Kasumi-1 (cell line): ENCODE measurements at places on chromosomes 7 and 10.
A peak's percentile ranks its signal among the peaks of the same experiment; 100 is the strongest.

GRCh38 chr10:109450702-109451101 lies 472.6 kb downstream of the XPNPEP1 start:
- no peak for DNase-seq

DNA sequence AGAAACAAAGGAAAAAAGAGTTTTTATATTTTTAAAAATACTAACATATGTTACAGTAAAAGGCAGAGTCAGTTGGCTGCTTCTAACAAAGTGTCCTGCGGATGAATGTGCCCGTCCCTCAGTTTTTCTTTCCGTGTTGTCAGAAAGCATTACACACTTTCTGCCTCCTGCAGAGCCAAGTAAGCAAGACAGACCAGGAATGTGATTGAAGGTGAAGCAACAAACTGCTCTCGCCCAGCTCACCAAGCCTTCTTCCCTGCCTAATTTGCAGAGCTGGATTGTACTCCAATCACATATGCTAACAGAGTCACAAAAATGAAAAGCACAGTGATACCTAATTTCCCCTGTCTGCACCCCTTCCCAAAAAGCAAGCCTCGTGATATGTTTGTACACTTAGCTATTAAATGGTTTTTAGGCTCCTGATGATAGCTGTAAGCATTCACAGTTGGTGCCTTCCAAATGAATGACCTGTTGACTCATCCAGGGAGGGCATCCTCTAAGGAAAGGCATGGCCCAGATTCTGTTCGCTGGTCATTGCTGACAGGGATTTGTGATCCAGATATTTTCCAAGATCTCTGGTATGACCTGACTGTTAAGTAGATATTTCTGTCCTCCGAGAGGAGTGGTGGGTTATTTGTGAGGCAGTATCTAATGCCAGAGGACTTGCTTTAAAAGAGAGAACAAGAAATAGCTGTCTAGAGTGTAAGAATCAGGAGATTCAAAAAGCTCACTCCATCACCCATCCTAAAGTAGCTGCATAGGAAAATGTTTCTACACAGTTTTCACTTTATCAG lies 187.3 kb upstream of the PLXDC2 start:
- no peak for DNase-seq

DNA sequence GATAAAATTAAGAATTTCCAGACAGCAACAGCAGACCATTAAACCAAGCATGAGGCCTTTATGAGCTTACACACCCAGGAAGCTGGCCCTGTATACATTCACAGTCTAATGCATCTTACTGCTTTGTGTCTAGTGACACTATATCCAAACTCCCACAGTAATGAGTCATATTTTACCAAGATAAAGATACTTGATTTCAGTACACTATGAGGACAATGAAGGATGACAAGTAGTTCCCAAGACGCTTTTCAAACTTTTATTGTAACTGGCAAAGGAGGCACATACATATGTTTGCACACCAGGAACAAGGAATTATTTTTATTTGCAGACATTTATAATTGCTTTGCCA lies 148.0 kb downstream of the TSPAN12 start:
- no peak for DNase-seq

DNA sequence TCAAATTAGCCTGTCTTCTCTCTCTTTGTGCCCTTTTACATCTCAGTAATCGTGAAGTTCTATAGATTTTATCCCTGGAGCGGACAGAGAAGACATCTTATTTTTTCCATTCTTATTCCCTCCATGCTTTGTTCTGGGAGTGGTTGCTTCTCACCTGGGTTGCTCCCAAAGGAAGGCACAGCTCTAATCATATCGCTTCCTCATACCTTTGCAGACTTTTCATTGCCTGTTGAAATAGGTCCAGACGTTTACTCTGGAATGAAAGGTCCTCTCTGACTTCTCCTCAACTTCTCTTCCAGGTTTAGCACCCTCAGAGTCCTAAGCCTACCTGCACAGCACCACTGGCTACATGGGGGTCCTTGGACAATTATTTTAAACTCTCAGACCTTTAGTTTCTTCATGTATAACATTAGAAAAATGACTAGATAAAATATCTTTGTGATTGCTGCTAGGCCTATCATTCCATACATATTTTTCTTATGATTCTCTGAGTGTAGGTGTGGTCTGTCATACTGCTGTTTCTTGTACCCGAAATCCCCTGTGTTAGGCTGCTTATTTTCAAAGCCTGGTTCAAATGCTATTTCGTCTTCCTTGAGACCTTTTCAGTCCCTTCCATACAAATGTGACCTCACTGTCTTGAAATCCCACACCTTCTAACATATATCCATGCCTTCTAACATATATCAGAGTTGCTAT lies 418.1 kb downstream of the GFRA1 start:
- DNase-seq: no peak

DNA sequence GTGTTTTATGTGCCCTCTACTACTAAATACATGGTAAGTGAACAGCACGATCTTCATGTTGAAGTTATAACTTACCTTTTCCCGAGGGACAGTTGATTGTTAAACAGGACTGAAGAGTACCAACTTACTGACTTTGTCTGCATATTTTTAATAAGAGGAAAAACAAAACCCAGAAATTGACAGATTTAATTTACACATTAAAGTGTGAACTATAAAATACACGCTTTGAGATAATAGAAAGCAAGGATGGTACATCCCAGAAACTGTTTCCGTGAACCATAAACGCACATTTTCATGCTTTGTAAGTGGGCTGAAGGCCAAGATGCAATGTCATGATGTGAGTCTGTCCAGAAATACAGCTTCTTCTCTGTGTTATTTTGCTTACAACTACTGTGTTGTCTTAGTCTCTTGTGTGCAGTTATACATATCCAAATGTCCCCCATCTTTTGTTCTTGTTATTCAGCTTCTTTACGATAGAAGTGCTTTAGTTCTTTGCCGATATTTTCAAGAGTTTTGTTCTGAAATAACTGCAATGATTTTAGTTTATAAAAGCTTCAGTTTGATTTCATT lies 190.1 kb downstream of the MLLT10 start:
- DNase-seq: peak; percentile 47

DNA sequence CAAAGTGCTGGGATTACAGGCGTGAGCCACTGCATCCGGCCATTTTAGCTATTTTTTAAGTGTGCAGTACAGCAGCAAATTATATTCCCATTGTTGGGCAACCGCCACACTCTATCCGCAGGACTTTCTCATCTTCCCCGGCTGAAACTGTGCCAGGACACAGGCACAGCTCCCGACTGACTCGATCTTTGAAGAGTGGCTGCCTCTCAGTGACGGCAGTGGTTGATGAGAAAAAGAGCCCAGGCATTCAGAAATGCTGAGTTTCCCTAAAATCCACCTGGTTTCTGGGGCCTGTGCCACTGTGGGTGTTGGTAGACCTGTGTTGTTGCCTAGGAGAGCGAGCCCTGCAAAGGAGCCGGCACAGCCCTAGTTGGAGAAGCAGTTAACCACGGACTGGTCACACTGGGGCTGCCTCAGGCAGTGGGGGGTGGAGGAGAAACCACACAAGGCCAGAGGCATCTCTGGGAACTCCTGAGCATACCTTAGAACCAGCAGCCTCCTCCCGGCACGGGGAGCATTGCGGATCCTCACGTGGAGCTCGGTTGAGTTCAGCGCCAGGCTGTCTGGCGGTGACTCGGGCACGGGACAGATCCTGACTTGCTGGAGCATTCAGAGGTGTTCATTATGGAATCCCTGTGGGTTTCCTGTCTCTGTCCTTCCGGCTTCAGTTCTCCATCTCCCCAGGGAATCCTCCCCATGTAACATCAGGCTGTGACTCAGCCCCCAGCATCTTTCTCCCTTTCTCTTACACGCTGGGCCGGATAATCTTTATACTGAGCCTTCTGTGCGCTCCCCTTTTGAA lies 16.2 kb downstream of the PFKFB3 start:
- no peak for DNase-seq

- DNase-seq: no peak
Observed at GRCh38 chr10:43344051-43344450, 27.4 kb upstream of the FXYD4 start.

- DNase-seq: no peak
Observed at GRCh38 chr7:25319707-25320106, 91.4 kb upstream of the NPVF start.
